ENCODE measurements at places on chromosomes 6 and 20.

GRCh38 chr20:23249541-23249940, 101.0 kb upstream of the NXT1 start:
- H3K4me3 ChIP-seq: no peak overlapping the region
- H3K27me3 ChIP-seq: no peaks in the 10 kb centered on the region
- no peaks in the 10 kb centered on the region for H3K4me1 ChIP-seq
- H3K27ac ChIP-seq: no peak overlapping the region
- no peak for DNase-seq
- H3K36me3 ChIP-seq: no peaks in the 10 kb centered on the region

- no peaks in the 10 kb centered on the region for H3K27me3 ChIP-seq
- H3K27ac ChIP-seq: no peak overlapping the region
- no peaks in the 10 kb centered on the region for H3K4me1 ChIP-seq
These were observed 19.4 kb downstream of the QRSL1 start for GRCh38 chr6:106648651-106649308.

- no peaks in the 10 kb centered on the region for H3K36me3 ChIP-seq
- H3K4me1 ChIP-seq: peaks cover 8% of the 10 kb centered on the region
- H3K27me3 ChIP-seq: no peaks in the 10 kb centered on the region
- no peak overlapping the region for H3K4me3 ChIP-seq
These were observed 27.5 kb upstream of the NHSL1 start for GRCh38 chr6:138526822-138527235.

DNA sequence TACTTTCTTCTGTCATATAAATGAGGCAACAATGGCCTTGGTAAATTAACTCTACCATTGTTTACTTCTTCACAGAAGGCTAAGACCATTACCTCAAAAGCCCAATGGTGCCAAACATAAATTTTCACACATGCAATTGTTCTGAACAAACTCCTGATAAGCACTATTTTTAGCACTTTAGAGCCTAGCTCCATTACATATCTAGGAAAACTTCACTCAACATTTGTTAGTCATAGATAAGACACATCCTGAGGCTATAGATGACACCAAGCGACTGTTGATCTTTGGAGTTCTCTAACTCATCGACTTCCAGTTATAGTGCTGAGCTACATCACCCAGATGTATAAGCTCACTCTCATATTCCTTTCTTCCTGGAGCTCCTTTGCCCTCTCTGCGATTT, 245.9 kb downstream of the EYS start:
- no peaks in the 10 kb centered on the region for H3K27me3 ChIP-seq
- H3K4me1 ChIP-seq: no peaks in the 10 kb centered on the region
- no peaks in the 10 kb centered on the region for H3K36me3 ChIP-seq
- H3K27ac ChIP-seq: no peak overlapping the region
- no peak for DNase-seq

DNA sequence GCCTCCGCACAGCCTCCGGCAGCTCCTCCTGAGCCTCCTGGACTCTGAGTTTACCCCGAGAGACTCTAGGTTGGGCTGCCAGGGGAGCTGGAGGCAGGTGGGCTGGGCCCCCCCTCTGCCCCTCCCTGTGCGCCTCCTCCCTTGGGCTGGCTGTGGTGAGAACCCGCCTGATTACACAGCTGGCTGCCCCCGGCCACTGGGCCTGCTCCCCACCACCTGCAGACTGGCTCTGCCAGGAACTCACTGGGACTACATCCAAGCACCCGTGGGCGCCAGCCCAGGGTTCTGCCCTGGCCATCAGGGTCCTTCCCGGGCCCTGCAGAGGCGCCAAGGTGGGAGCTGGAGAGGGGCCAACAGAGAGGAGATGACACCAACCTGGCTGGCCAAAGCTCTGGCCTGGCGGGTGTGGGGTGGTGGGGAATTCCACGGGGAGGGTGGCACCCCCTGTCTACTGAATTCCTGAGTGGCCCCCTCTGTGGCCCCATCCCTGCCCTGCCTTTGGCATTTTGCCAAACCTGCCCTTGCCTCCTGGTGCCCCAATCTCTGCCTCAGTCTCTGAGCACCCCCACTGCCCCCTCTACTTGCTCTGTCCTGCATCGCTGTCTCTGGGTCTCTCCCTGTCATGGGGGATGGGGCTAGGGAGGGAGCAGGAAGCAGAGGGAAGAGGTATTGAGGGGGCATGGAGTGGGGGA, 21.9 kb upstream of the CDH22 start:
- no peaks in the 10 kb centered on the region for H3K36me3 ChIP-seq
- DNase-seq: no peak
- no peak overlapping the region for H3K27ac ChIP-seq
- H3K4me1 ChIP-seq: no peaks in the 10 kb centered on the region
- H3K4me3 ChIP-seq: no peak overlapping the region
- no peaks in the 10 kb centered on the region for H3K27me3 ChIP-seq

GRCh38 chr6:36204068-36204753, 7.7 kb downstream of the BRPF3 start:
- H3K4me3 ChIP-seq: no peak overlapping the region
- peaks cover 4% of the 10 kb centered on the region for H3K36me3 ChIP-seq
- H3K27ac ChIP-seq: no peak overlapping the region
- H3K4me1 ChIP-seq: no peaks in the 10 kb centered on the region
- no peaks in the 10 kb centered on the region for H3K27me3 ChIP-seq
